ENCODE measurements at places on chromosomes 12 and 14. TPM values are rescaled to one million over a fixed set of nuclear protein-coding genes. Genes with fewer than 3 reads are reported as not detected.

CLEC12A gene
- 0.66 TPM for total RNA-seq

PTCSC3 gene
- total RNA-seq: not detected

TBC1D30 gene
- total RNA-seq: 0.40 TPM

TMED10 gene
- total RNA-seq: 146 TPM

ANKS1B gene
- 3.6 TPM for total RNA-seq

MAGOHB gene
- 6.5 TPM for total RNA-seq

PLEKHG7 gene
- not detected for total RNA-seq

RTN1 gene
- total RNA-seq: 0.73 TPM

CHGA gene
- total RNA-seq: not detected

COL2A1 gene
- total RNA-seq: not detected

TMTC1 gene
- total RNA-seq: 30.4 TPM

MYO1H gene
- total RNA-seq: not detected

KLHL33 gene
- 8.8 TPM for total RNA-seq

RFX4 gene
- not detected for total RNA-seq

LGR5 gene
- total RNA-seq: 4.7 TPM

ZDHHC22 gene
- not detected for total RNA-seq

HVCN1 gene
- 3.1 TPM for total RNA-seq

FITM1 gene
- 130 TPM for total RNA-seq

CD69 gene
- 0.82 TPM for total RNA-seq

RND1 gene
- 0.19 TPM for total RNA-seq

GLI1 gene
- not detected for total RNA-seq

ANO2 gene
- total RNA-seq: 5.7 TPM

AVPR1A gene
- 1.6 TPM for total RNA-seq

IL26 gene
- not detected for total RNA-seq

AHNAK2 gene
- total RNA-seq: 1.3 TPM

STXBP6 gene
- total RNA-seq: 2.6 TPM

RNU4-1 gene
- 2,969 TPM for total RNA-seq

TMEM117 gene
- 3.3 TPM for total RNA-seq

ZFYVE1 gene
- total RNA-seq: 15.4 TPM

KLRC2 gene
- not detected for total RNA-seq

PPP4R3A gene
- total RNA-seq: 50.6 TPM

GUCY2C gene
- 0.11 TPM for total RNA-seq

GAS2L3 gene
- total RNA-seq: 1.6 TPM

KLHDC1 gene
- 7.6 TPM for total RNA-seq

OVCH1 gene
- 0.13 TPM for total RNA-seq

CEBPE gene
- total RNA-seq: 0.22 TPM

SERPINA5 gene
- 59.7 TPM for total RNA-seq

HOXC11 gene
- 0.82 TPM for total RNA-seq

TCP11L2 gene
- total RNA-seq: 63.1 TPM
